ENCODE measurements at places on chromosomes 7 and 10. TPM values are rescaled to one million over a fixed set of nuclear protein-coding genes. Genes with fewer than 3 reads are reported as not detected.

DNA sequence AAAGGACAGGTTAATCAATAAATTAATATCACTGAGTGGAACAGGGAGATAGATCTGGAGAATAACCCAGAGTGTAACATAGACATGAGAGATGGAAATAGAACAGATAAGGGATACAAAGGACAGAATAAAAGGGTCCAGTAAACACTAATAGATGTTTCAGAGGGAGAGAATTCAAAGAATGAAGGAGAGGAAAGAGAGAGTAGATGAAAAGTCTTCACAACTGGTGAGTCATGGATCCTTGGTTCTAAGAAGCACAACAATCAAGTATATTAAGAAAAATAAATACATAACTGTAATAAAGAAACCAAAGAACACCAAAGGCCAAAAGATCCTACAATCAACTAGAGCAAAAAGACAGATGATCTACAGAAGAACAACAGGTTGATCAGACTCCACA, 66.3 kb downstream of the BEND7 start:
- no peak for DNase-seq
- H3K27ac ChIP-seq = no peak overlapping the region
- H3K4me3 ChIP-seq = no peak overlapping the region

DNA sequence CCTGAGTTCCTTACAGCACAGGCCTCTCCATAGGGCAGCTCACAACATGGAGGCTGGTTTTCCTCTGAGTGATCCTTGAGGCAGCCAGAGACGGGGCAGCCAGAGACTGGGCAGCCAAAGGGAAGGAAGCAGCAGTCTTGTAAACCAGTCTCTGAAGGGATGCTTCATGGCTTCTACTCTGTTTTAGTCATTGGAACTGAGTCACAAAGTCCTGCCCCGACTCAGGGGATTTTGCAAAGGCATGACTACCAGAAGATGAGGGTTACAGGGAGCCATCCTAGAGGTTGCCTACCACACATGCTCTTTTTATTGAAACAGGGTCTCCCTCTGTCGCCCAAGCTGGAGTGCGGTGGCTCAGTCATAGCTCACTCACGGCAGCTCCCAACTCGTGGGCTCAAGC, 44.4 kb upstream of the COMMD3 start:
- no peaks in the 10 kb centered on the region for H3K36me3 ChIP-seq
- H3K4me1 ChIP-seq = no peaks in the 10 kb centered on the region
- no peak overlapping the region for H3K27ac ChIP-seq
- DNase-seq = no peak
- no peak overlapping the region for H3K4me3 ChIP-seq
- no peaks in the 10 kb centered on the region for H3K27me3 ChIP-seq

DNA sequence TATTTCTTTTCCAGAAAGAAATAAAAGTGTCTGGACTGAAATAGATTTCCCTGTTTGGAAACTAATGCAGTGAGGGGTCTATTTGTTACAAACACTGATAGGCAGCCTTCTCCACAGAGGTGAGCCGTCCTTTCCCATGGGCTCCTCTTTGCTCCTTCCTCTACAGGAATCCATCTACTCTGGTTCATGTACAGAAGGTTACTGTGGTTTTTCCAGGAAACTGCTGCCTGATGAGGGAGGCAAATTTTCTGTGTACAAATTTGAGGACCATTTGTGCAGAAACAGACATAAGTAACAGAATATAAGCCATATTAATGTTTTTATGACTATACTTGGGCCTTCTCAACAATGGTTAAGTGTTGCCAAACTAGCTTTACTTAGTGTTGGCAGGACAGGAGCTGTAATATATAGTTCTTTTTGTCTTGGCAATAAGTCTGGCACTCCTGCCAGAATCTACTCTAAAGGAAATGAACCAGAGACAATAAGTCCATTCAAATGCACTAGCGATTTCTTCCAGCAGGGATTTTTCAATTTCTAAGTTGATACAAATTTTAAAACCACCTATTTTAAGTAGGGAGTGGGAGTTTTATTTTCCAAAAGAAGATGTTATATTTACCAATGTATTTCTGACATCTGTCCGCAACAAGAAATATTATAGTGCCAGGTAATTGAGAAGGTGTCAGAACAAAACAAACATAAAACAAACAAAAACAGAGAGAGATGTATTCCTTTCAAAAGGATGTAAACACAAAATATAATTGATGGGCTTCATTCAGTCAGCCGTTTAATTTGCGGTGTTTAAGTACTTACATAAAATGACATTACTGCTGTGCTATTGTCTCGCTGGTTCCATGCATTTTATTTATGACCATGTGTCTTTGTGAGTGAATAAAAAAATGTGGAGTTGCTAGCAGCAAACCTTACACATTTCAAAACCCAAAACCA, 91.0 kb upstream of the NFE2L3 start:
- no peaks in the 10 kb centered on the region for H3K4me1 ChIP-seq
- DNase-seq = no peak
- no peaks in the 10 kb centered on the region for H3K27me3 ChIP-seq
- H3K36me3 ChIP-seq = no peaks in the 10 kb centered on the region

Gene TMEM243
- 16.4 TPM for total RNA-seq

Gene UTF1
- total RNA-seq = not detected

Gene DDC
- 90.2 TPM for total RNA-seq

DNA sequence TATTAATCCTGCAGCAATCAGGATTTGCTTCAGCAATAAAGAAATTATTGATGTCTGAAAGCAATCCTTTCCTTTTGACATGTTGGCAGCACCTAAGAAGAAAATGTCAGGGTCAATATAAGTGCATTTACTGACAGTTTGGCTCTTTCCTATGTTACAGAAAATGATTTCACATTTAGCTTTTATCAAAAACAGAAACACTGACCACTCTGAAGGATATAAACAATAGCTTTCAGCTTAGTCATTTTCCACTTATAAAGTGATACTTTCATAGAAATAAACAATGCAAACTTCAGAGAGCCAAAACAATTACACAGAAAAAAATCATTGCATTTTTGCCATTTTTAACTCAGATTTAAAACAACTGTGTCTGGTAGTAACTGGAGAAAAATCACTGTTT, 325.6 kb upstream of the KAT6B start:
- DNase-seq = no peak
- H3K4me1 ChIP-seq = no peaks in the 10 kb centered on the region
- no peaks in the 10 kb centered on the region for H3K36me3 ChIP-seq
- H3K27me3 ChIP-seq = no peaks in the 10 kb centered on the region

- no peaks in the 10 kb centered on the region for H3K27me3 ChIP-seq
- H3K36me3 ChIP-seq = no peaks in the 10 kb centered on the region
- no peak overlapping the region for H3K4me3 ChIP-seq
- no peak overlapping the region for H3K27ac ChIP-seq
- H3K4me1 ChIP-seq = no peaks in the 10 kb centered on the region
- no peak for DNase-seq
Observed at GRCh38 chr7:92520024-92520423, 8.3 kb downstream of the PEX1 start.

Gene KIF11
- total RNA-seq = 31.6 TPM

DNA sequence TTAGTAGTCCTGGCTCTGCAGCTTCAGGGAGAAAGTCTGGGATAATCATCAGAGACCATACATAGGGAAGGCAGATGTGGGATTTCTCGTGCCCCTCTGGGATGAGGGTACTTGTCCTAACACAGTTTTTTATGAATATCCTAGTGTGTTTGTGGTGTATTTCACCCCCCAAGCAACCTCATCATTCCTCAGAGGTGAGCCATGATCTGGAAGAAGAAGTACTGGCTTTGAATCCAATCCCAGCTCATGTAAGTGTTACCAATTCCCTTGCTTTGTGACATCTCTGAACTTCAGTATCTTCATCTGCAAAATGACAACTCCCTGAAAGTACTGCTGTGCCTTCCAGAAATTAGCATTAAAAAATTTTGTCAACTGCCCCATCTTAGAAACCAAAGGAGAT, 347.5 kb upstream of the ZMIZ1 start:
- no peaks in the 10 kb centered on the region for H3K36me3 ChIP-seq
- H3K27me3 ChIP-seq = no peaks in the 10 kb centered on the region
- no peaks in the 10 kb centered on the region for H3K4me1 ChIP-seq
- no peak overlapping the region for H3K4me3 ChIP-seq
- no peak for DNase-seq

Gene PIK3AP1
- total RNA-seq = 12.4 TPM

GRCh38 chr7:93046641-93047040, 71.1 kb downstream of the SAMD9 start:
- no peak overlapping the region for H3K4me3 ChIP-seq
- H3K36me3 ChIP-seq = no peaks in the 10 kb centered on the region
- H3K27ac ChIP-seq = no peak overlapping the region
- H3K27me3 ChIP-seq = no peaks in the 10 kb centered on the region
- H3K4me1 ChIP-seq = no peaks in the 10 kb centered on the region

GRCh38 chr10:130459851-130460490, 323.8 kb downstream of the GLRX3 start:
- DNase-seq = no peak
- no peak overlapping the region for H3K4me3 ChIP-seq
- no peaks in the 10 kb centered on the region for H3K4me1 ChIP-seq
- no peaks in the 10 kb centered on the region for H3K36me3 ChIP-seq
- no peak overlapping the region for H3K27ac ChIP-seq
- no peaks in the 10 kb centered on the region for H3K27me3 ChIP-seq

- H3K4me1 ChIP-seq = no peaks in the 10 kb centered on the region
- DNase-seq = no peak
- no peaks in the 10 kb centered on the region for H3K27me3 ChIP-seq
- no peak overlapping the region for H3K27ac ChIP-seq
Observed at GRCh38 chr7:36600869-36601530, 123.3 kb downstream of the AOAH start.

DNA sequence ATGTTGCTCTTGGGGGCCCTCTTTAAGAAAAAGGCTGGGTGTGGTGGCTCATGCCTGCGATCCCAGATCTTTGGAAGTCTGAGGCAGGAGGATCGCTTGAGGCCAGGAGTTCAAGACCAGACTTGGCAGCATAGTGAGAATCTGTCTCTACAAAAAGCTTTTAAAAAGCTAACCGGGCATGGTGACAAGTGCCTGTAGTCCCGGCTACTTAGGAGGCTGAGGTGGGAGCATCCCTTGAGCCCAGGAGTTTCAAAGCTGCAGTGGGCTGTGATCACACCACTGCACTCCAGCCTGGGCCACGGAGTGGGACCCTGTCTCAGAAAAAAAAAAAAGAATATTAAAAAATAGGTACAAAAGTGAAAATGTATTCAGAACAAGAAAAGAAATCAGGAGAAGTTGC, 38.1 kb upstream of the SLC39A12 start:
- H3K27me3 ChIP-seq = no peaks in the 10 kb centered on the region
- DNase-seq = no peak
- H3K4me1 ChIP-seq = no peaks in the 10 kb centered on the region
- no peak overlapping the region for H3K27ac ChIP-seq
- no peaks in the 10 kb centered on the region for H3K36me3 ChIP-seq

DNA sequence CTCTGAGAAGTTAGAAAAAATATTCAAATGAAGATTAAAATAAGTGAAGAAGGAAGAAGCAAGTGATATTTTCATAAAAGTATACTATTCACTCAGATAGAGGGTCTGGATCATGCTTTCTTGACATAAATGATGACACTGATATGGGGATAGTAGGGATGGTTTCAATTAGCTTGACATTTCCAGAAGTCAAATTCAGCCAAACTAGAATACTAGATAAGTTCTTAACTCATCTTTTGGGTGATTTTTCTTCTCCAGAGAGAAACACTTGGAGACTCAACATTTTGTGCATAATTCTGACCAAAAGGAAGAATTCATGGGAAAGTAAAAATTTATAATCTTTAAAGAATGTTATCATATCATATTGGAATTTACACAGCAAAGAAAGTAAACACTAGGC, 152.0 kb upstream of the LRGUK start:
- no peak for DNase-seq
- no peak overlapping the region for H3K27ac ChIP-seq
- no peaks in the 10 kb centered on the region for H3K4me1 ChIP-seq
- no peaks in the 10 kb centered on the region for H3K36me3 ChIP-seq

GRCh38 chr10:77410523-77410922, 227.1 kb downstream of the KCNMA1 start:
- peaks cover 23% of the 10 kb centered on the region for H3K4me1 ChIP-seq
- H3K36me3 ChIP-seq = no peaks in the 10 kb centered on the region
- no peak overlapping the region for H3K4me3 ChIP-seq
- DNase-seq = no peak
- H3K27ac ChIP-seq = no peak overlapping the region

DNA sequence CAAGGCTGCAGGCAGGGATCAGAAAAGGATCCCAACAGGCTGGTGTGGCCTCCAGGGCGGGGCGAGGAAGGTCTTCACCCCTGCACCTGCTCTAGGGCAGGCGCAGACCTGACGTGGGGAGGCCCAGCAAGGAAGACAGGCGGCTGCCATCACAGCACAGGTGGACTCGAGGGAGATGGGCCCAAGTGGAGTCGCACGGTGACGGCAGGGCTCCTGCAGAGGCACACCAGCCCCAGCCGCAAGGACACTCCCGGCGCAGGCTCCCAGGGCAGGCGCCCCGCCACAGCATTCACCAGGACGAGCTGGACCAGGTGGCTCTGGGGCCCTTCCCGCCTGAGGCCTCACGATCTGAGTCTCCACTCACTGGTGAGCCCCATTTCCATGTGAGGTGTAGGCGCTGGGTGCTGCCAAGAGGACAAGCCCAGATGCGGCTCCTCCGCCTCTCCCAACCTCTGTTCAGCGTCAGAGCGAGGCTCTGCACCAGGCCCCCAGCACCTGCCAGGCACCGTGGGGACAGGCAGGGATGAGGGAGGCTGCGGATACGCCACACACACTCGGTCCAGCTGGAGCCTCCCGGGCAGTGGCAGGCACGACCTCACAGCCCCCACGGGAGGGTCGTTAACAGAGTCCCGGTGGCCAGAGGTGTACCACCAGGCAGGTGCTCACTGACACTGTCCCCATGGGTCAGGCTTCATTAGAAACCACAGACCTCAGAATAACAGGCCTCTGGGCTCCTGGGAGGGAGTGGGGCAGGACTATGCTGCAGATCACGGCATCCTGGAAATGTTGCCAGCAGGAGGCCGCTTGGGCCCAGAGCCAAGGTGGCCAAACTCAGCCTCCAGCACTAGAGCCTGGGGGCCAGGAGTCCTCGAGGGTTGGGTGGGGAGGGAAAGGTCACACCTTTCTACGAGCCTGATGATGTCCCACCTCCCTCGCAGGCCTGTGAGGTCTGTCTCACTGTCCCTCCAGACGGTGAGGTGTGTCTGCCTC, 111.6 kb downstream of the MAD1L1 start:
- H3K4me3 ChIP-seq = no peak overlapping the region
- H3K4me1 ChIP-seq = no peaks in the 10 kb centered on the region
- no peaks in the 10 kb centered on the region for H3K27me3 ChIP-seq
- DNase-seq = no peak
- H3K36me3 ChIP-seq = no peaks in the 10 kb centered on the region
